PC-3 (cell line): ENCODE measurements at places on chromosomes 13 and 19. TPM values are rescaled to one million over a fixed set of nuclear protein-coding genes. Genes with fewer than 3 reads are reported as not detected.

ZNF667 gene
- total RNA-seq: 2.5 and 3.2 TPM in 2 replicates

LAIR1 gene
- total RNA-seq: not detected in 2 replicates

DNA sequence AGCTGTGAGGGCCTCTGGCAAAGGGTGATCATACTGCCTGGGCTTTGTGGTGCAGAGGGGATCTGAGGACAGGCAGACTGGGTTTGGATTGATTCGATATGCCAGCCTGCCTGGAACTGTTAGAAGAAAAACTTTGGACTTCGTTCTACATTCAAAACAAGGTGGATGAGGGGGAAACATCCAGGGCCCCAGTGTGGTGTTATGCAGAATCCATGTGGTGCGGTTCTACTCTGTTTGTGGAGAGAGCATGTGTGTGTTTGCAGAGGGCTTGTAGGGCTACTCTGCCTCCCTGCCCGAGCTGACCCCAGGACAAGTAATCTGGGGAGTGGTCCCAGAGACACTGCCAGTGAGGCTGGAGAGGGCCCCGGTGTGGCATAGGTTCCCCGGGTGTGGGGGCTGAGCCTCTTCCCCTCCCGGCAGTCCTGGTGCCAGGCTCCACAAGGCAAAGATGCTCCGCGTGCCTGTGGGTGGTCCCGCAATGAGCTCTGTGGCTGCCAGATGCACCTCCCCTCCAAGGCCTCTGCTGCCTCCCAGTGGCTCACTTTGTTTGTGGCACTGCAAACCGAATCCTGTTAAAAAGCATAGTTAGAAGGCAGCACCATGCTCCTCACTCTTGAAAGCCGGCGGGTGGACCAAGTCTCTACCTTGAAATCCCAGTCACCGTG lies 22.3 kb upstream of the TFDP1 start:
- no peaks in the 10 kb centered on the region for H3K4me1 ChIP-seq
- H3K4me3 ChIP-seq: no peak overlapping the region
- peak; percentile 59 for DNase-seq
- no peak overlapping the region for H3K27ac ChIP-seq
- H3K27me3 ChIP-seq: no peaks in the 10 kb centered on the region

DNA sequence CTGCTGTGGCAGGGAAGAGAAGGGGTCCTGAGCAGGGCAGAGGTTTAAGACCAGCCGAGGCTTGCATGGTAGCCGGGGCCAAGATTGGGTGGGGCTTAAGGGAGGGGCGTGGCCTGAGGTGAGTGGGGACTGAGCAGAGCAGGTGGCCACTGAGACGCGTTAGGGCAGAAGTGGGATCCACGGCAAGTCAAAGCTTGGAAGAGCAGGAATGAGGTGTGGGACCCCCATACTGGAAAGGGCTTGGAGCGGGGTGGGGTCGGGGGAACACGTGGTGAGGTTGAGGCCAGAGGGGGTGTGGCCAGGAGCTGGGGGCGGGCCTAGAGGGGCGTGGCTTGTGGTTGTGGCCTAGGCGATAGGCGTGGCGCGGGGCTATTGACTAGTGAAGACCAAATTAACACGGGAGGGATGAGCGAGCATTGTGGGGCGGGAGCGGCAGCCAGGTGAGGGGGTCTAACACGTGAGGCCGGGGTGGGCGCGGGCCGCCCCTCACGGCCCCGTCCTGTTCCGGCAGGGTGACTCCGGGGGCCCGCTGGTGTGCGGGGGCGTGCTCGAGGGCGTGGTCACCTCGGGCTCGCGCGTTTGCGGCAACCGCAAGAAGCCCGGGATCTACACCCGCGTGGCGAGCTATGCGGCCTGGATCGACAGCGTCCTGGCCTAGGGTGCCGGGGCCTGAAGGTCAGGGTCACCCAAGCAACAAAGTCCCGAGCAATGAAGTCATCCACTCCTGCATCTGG lies 3.3 kb downstream of the CFD start:
- H3K27me3 ChIP-seq: no peaks in the 10 kb centered on the region
- H3K4me3 ChIP-seq: no peak overlapping the region
- H3K36me3 ChIP-seq: no peaks in the 10 kb centered on the region
- no peaks in the 10 kb centered on the region for H3K4me1 ChIP-seq
- no peak for DNase-seq

CYP2F1 gene
- not detected in 2 replicates for total RNA-seq

- H3K4me1 ChIP-seq: no peaks in the 10 kb centered on the region
- H3K4me3 ChIP-seq: no peak overlapping the region
- DNase-seq: no peak
- no peak overlapping the region for H3K27ac ChIP-seq
- no peaks in the 10 kb centered on the region for H3K27me3 ChIP-seq
These were observed 171.4 kb downstream of the SUCLA2 start for GRCh38 chr13:47829690-47830089.

DNA sequence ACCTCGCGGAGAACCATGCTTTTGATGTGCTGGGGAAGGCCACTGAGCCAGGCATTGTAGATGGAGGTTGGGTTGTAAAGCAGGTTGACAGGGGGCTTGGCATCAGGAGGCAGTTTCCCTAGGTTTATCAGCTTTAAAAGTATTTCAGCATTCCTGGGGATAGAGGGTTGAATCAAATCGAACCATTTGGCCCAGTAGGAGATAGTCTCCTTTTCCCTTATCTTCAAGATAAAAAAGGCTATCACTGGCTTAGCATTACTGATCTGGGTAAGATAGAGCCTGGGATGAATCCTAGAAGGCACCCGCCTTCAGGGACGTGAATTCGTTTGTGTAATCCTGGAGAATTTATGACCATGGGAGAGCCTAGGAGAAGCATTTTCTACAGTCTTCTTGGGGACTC lies 30.6 kb downstream of the SLC6A16 start:
- H3K27ac ChIP-seq: no peak overlapping the region
- peaks cover 16% of the 10 kb centered on the region for H3K27me3 ChIP-seq
- H3K36me3 ChIP-seq: no peaks in the 10 kb centered on the region
- H3K4me3 ChIP-seq: no peak overlapping the region
- DNase-seq: no peak

OLFM2 gene
- total RNA-seq: 1.6 and 1.7 TPM in 2 replicates

LNX2 gene
- total RNA-seq: 5.8 and 6.0 TPM in 2 replicates

GRCh38 chr19:34474233-34474989 lies 7.1 kb upstream of the WTIP start:
- H3K4me1 ChIP-seq: peaks cover 7% of the 10 kb centered on the region
- H3K27me3 ChIP-seq: no peaks in the 10 kb centered on the region
- DNase-seq: no peak
- 0 out of 2 replicates have a peak overlapping the region, but pooled peaks have one; percentile 33 for H3K27ac ChIP-seq

- H3K27ac ChIP-seq: no peak overlapping the region
- H3K36me3 ChIP-seq: no peaks in the 10 kb centered on the region
- H3K27me3 ChIP-seq: peaks cover 14% of the 10 kb centered on the region; the same call in 1 of the 2 replicates
- DNase-seq: no peak
These were observed 109.8 kb upstream of the FREM2 start for GRCh38 chr13:38577048-38577447.

DNA sequence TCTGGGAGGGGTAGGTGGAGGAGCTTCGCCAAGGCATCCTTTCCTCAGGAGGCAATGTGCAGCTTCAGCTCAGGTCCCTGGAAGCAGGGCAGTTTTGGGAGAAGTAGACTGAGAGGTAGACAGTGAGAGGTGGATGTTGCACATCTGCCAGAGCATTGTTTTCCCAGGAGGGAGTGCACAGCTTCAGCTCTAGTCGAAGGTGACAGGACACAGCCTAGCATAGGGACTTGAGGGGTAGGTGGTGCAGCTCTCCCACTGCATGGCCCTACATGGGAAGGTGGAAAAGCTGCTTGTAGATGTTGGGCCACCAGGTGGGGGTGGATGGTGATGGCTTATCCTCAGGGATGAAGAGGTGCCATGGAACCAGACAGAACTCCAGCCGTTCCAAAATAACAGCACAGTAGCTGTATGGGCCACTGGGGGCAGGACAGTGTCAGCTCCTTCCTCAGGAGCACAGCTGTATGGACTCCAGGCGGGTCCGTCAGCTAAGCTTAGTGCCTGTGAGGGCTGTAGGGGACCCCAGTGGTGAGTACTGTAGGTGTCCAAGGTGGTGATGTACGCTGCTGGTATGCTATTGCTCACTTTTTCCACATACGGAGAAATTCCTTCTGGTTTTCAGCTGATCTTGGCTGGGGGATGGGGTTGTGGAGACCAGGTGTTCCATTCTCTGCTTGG lies 17.4 kb upstream of the ZNF543 start:
- H3K36me3 ChIP-seq: peaks cover 34% of the 10 kb centered on the region
- H3K27me3 ChIP-seq: no peaks in the 10 kb centered on the region
- H3K4me3 ChIP-seq: no peak overlapping the region
- DNase-seq: peak; percentile 10
- peaks cover 26% of the 10 kb centered on the region for H3K4me1 ChIP-seq

DNA sequence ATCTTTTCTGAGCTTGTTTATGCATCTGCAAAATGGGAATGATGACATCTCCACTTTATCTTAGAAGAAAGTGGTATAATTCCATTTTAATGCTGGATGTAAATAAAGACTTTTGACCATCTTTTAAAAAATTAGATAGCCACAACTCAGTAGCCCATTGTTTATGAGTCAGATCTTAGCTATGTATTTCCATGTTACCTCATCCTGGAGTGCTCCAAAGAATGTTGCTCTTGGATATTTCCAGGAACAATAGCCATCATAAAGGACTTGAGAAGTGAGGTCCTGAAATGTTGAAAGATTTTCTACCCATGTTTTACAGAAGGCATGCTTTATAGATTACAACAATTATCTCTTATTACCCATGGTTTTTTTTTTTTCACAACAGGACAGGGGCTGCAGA lies 229.3 kb upstream of the EDNRB start:
- H3K4me1 ChIP-seq: peaks cover 5% of the 10 kb centered on the region; the same call in 1 of the 2 replicates
- H3K27ac ChIP-seq: no peak overlapping the region

GRCh38 chr13:75294110-75294509 lies 187.9 kb downstream of the TBC1D4 start:
- no peaks in the 10 kb centered on the region for H3K36me3 ChIP-seq
- no peak overlapping the region for H3K4me3 ChIP-seq
- no peaks in the 10 kb centered on the region for H3K4me1 ChIP-seq
- no peak overlapping the region for H3K27ac ChIP-seq
- no peak for DNase-seq

DNA sequence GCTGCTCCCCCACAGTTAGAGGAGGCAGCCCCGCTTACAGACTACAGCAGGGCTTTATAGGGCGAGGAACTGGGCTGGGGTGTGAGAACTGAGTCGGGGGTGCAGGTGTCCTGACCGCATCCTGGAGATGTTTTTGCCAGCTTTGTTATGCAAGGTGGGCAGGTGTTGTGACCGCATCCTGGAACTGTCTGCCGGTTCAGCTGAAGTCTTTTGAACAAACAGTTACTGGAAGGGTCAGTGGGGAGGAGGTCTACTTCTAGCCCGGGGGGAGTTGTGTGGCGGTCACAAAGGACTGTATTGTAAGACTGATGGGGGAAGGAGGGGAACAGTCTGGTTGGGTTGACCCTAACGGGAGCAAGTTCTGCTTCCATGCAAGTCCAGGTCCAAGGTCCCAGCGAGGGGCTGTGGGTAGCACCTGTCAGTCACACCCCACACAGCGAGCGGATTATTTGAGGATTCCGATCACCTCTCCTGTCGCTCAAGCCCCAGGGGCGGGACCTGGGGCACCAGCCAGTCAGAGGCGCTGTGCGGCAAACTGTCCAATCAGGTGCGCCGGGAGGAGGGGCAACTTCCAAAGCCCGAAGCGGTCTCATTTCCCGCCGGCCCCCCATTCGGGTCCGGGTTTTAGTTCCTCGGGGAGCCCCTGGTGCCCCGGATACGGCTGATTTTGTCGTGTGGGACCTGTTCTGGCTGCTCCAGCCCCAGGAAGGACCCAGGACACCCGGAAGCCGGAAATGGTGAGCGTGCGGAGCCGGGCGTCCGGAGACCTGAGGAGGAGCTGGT lies at the start of gene ZNF101:
TSS of gene ZNF101 (plus strand) at position 610 of the 783 bp plus-strand sequence. CDS start at position 735, 125 bp downstream.
- no peaks in the 10 kb centered on the region for H3K27me3 ChIP-seq
- DNase-seq: peak; percentile 95
- peak within 1 kb of the TSS; percentile 41 for H3K27ac ChIP-seq
- peaks cover 13% of the 10 kb centered on the region for H3K36me3 ChIP-seq
- peak within 1 kb of the TSS; percentile 86 for H3K4me3 ChIP-seq
- peaks cover 9% of the 10 kb centered on the region for H3K4me1 ChIP-seq

GRCh38 chr13:48801255-48801654 lies 147.5 kb downstream of the CYSLTR2 start:
- no peaks in the 10 kb centered on the region for H3K27me3 ChIP-seq
- H3K27ac ChIP-seq: no peak overlapping the region
- DNase-seq: no peak
- H3K4me3 ChIP-seq: no peak overlapping the region

DNA sequence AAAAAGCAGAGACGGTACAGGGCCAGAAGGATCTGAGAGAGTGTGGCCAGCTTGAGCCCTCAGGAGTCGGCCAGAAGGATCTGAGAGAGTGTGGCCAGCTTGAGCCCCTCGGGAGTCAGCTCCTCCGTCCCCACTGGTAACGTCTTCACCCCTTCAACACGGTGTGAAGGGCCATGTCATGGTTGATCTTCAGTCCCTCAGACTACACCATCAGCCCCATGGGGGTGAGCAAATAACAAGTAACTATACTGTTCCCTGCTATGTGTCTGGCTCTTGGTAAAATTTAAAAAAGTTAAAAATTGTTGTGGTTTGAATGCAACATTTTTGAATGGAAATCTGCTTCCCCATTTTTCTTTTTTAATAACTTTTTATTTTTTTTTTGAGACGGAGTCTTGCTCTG lies 1.6 kb upstream of the ZNF8 start:
- DNase-seq: no peak
- no peak overlapping the region for H3K27ac ChIP-seq
- H3K36me3 ChIP-seq: peaks cover 46% of the 10 kb centered on the region
- H3K4me3 ChIP-seq: no peak overlapping the region
- peaks cover 24% of the 10 kb centered on the region for H3K4me1 ChIP-seq

CCNA1 gene
- 18.3 and 18.6 TPM in 2 replicates for total RNA-seq

GRCh38 chr19:16897029-16897855 lies 8.4 kb downstream of the F2RL3 start:
- H3K27ac ChIP-seq: no peak overlapping the region
- H3K36me3 ChIP-seq: no peaks in the 10 kb centered on the region
- H3K4me3 ChIP-seq: peak overlapping the region; percentile 54

GRCh38 chr19:32802840-32803239 lies 66.7 kb downstream of the SLC7A9 start:
- no peaks in the 10 kb centered on the region for H3K36me3 ChIP-seq
- no peaks in the 10 kb centered on the region for H3K4me1 ChIP-seq
- H3K27ac ChIP-seq: no peak overlapping the region
- DNase-seq: no peak
- H3K4me3 ChIP-seq: no peak overlapping the region
- H3K27me3 ChIP-seq: no peaks in the 10 kb centered on the region

ACP5 gene
- total RNA-seq: not detected in 2 replicates

SLC8A2 gene
- 0.33 TPM in 1 of 2 replicates, not detected in the other for total RNA-seq

- H3K27ac ChIP-seq: no peak overlapping the region
- H3K27me3 ChIP-seq: no peaks in the 10 kb centered on the region
- no peaks in the 10 kb centered on the region for H3K4me1 ChIP-seq
- DNase-seq: no peak
- no peaks in the 10 kb centered on the region for H3K36me3 ChIP-seq
These were observed 130.9 kb downstream of the SHISA2 start for GRCh38 chr13:25920931-25921330.

GRCh38 chr19:14477418-14478112 lies 2.4 kb upstream of the PTGER1 start:
- H3K27ac ChIP-seq: peak overlapping the region; percentile 27; the same call in 1 of the 2 replicates
- no peak for DNase-seq
- peaks cover 37% of the 10 kb centered on the region for H3K36me3 ChIP-seq
- H3K27me3 ChIP-seq: no peaks in the 10 kb centered on the region
- H3K4me1 ChIP-seq: peaks cover 27% of the 10 kb centered on the region

- H3K4me3 ChIP-seq: no peak overlapping the region
- no peaks in the 10 kb centered on the region for H3K36me3 ChIP-seq
- H3K4me1 ChIP-seq: no peaks in the 10 kb centered on the region
- no peak for DNase-seq
- H3K27me3 ChIP-seq: peaks cover 32% of the 10 kb centered on the region
- H3K27ac ChIP-seq: no peak overlapping the region
These were observed 313.0 kb downstream of the TEX29 start for GRCh38 chr13:111633401-111633800.
